Stimulated activated CD4-positive, alpha-beta T cell treated with anti-CD3 and anti-CD28 coated beads, Interleukin-12 subunit alpha, Interleukin-12 subunit beta, amount 100 ng/mL, for 48 hours (primary cell): ENCODE measurements at places on chromosomes 3 and 15.

DNA sequence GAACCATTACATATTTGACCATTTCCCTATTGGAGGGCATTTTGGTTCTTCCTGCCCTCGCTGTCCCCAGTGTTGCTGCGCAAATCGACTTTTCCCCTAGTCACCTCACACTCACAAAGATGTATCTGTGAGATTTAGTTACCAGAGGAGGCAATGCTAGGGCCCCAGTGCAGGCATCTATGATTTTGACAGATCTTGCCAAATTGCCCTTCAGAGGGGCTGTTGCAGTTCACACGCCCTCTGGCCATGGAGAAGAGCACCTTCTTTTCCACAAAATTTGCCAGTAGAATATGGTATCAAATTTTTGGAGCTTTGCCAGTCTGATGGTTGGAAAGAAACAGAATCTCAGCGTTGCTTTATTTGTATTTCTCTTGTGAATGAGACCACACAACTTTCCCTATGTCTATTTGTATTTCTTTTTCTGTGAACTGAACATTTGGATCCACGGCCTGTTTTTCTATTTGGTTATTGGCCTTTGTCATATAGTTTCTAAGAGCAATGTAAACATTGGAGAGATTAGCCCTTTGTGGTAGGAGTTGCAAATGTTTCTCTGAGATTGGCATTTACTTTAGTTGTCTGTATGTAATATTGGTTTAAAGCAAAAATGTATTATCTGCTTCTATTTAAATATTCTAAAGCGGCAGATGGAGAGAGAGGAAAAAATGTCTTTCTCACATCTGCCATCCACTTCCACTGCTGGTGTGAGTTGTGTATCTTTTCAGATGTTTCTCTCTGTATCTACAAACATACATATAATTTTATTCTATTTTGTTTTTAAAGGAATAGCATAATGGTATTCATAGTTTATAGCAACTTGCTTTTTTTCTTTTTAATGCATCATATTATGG lies 66.1 kb downstream of the DNASE1L3 start:
- no peak for DNase-seq

DNA sequence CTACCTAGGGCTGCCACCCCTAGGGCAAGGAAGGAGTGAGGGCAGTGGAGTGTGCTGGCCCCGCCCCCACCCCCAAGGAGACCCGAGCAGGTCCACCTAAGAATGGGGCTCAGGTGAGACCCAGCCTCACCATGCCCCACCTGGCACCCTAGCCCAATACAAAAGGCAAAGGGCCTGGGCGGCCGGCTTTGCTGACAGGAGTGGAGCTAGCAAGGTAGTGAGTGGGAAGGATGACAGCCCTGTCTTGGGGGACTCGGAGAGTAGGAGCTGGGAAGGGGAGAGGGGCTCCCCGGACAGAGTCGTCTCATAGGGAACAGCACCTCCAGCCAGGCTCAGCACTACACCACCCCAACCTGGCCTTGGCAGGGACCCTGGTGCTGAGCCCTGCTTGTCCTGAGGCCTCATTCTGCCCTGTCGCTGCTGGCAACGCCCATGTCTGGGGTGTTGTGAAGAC lies 12.1 kb downstream of the C15orf39 start:
- no peak for DNase-seq

DNA sequence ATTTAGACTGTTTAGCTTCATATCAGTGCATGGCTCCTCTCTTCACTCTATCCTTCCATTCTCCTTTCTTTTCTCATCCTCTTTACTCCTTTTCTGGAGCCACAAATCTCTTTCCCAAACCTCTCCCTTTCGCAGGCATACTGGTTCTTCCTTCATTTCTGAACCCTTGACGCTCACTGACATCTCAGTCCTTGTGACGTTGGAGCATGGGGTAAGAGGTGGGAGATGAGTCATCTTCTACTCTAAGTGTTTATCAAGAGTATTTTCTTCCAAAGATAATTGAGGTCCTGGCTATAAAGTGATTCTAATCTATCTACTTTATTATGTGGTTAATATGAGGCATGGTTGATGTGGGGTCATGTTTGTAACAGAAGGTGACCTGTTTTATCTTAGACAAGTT lies 414.2 kb downstream of the AGBL1 start:
- DNase-seq, result no peak

- no peak for DNase-seq
These were observed 281.1 kb upstream of the TPRG1 start for GRCh38 chr3:188890572-188891270.

DNA sequence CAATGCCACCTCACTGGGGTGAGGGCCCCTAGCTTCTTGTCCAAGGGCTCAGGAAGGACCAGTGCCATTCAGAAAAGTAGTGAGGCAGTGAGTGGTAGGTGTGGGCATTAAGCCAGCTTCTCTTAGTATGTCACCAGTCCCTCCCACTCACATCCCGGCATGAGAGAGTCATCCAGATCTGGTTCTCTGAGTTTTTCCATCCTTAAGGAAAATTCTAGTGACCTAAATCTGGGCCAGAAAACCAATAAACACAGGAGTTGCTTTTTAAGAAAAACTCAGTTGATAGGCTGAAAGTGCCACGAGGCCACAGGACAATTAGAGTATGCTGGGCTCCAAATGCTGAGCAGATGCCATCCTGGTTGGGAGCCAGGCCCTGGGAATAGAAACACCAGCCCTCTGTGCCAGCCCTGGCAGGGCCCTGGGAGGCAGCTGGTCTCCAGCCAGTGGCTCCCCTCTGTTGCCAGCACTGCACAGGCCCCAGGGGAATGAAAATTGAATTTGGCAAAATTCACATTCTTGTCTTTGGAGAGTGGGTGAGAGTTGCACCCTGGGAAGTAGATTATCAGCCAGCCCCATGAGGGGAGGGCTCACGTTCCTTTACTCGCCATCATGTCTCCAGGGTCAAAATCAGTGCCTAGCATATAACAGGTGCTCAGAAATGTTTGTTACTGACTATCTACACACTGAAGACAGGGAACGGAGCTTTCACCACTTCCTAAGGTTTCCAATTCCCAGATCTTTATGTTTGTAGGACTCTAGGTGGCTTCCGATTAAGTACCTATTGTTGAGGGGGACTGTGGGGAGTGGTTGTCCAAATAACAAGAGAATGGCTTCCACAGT lies 52.8 kb downstream of the FAM43A start:
- DNase-seq, result no peak

DNA sequence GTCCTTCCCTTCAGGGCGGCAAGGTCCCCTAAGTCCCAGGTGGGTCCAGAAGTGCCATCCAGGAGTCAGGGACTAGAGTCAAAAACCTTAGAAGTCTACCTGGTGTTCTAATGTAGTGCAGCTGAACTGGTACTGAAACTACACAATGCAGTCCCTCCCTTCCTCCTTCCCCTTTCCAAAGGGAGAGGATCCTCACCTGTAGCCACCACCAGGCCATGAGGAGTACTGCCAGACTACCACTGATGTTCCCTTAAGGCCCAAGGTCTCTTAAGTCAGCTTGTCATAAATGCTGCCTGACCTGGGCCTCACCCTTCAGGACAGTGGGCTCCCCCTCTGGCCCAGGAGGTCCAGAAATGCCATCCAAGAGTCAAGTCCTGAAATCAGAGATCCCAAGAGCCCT lies 98.9 kb downstream of the ULK4 start:
- DNase-seq, result no peak

DNA sequence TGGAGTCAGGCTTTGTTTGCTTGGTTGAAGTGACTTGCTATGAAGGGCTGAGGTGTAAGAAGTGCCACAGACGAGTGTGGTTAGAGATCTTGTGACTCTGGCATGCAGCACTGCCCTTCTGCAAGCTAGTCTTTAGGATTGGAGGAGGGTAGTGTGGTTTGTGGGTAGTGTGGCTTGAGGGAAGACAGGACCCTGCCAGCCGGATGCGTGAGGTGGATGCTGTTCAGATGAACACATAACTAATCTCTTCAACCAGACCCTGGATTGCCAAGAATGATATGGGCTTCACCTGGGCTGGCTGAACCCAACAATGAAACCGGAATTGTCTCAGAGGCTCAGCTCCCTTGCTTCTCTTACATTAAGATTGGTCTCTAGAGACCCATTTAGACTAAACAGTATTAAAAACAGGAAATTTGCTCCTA lies 32.7 kb downstream of the STARD9 start:
- DNase-seq, result peak; percentile 41
